H54 (cell line): ENCODE measurements at places on chromosomes 1 and 21.

GRCh38 chr1:97489834-97490233 lies 431.0 kb downstream of the DPYD start:
- no peak for DNase-seq

DNA sequence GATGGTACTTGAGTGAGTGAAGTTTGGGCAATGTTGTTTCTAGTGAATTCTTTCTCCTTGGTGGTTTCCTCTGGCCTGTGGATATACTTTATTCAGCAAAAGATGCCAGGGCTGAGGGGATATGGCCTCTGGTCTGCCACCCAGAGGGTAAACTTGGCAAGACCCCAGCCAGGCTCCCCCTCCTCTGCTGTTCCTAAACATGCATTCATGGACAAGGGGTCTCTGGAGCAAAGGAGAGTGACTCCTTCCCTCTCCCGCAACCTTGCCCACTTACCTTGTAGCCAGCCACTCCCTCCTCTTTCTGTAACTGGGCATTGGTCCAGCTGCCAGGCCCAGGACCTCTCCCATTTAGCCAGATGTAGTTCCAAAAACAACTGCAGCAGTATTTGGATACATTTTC lies 43.8 kb downstream of the RUNX3 start:
- no peak for DNase-seq

GRCh38 chr1:15261155-15262002 lies 14.4 kb downstream of the FHAD1 start:
- DNase-seq, result peak; percentile 20

DNA sequence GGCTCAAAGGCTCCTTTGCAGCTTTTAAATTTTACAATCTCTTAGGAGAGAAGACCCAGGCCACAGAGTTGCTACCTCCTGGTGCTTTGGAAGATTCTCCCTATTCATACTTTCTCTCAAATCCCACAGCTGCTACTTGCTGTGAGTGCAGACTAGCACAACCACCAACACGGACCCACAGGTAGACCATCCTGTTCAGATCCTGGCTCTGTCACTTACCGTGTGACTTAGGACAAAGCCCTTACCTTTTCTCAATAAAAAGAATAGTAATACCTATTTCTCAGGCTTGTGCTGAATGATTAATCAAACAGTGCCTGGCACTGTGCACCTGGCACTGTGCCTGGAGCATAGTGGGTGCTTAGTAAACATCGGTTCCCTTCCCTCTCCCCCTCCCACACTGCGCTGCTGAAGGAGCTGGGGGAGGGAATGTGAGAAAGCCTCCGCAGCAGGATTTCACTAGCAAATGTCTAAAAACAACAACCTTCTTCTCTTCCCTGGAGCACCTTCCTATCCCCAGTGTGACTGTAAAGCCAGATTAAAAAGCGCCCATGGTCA lies 81.7 kb downstream of the PGM1 start:
- DNase-seq, result no peak

GRCh38 chr1:153678519-153679336 lies at the start of gene NPR1:
Gene NPR1, plus strand, starts transcription at chr1:153678688. Its CDS starts 421 bp downstream, at chr1:153679109.
- no peak for DNase-seq

GRCh38 chr21:16095005-16095404 lies 365.2 kb downstream of the USP25 start:
- no peak for DNase-seq
